ENCODE measurements at places on chromosomes 13 and 19.
A peak's percentile ranks its signal among the peaks of the same experiment; 100 is the strongest.

DNA sequence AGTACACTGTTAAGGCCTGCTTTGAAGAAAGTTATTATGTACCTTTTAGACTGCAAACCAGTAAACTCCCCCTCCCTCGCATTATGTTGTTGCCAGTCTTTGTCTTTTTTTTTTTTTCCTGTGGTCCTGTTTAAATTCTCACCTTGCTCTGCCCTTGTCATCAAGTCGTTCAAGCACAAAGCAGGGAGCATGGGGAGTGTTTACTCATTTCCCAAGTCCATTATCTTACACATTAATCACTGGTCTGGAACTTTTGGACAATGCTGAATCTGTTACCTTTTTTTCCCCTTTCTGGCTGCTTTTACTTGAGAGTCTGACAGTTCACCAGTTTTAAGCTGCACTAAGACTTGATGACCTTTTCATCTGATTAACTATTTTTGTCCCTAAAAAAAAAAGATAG is 108.2 kb downstream of the DACH1 start:
- no peak for DNase-seq

DNA sequence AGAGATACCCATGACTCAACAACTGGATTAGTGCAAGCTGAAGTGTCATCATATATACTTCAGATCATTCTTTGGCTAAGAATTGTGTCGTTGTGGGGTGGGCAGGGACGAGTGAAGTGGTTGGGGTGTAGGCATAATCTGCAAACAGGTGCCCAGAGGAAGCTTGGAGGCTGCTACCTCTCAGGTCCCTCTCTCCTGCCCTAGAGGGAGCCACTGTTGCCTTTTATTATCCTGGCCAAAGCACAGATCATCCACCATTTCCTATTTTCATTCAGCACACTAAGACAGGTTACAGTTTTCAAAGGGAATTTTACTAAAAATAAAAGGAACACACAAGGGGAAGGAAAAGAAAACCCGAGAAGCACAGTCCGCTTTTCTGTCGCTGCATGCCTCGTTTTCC is 126.6 kb downstream of the HS6ST3 start:
- no peak for DNase-seq

- DNase-seq: no peak
These were observed 928.5 kb upstream of the SLITRK1 start for GRCh38 chr13:84810781-84811180.

DNA sequence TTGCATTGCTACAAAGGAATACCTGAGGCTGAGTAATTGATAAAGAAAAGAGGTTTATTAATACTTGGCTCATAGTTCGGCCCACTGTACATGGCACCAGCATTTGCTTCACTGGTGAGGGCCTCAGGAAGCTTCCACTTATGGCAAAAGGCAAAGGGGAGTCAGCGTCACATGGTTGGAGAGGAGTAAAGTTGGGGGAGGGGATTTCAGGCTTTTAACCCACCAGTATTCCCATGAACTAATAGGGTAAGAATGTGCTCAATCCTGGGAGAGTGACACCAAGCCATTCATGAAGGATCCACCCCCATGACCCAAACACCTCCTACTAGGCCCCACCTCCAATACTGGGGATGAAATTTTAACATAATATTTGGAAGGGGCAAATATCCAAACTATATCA is 82.5 kb upstream of the MYCBP2 start:
- no peak for DNase-seq

DNA sequence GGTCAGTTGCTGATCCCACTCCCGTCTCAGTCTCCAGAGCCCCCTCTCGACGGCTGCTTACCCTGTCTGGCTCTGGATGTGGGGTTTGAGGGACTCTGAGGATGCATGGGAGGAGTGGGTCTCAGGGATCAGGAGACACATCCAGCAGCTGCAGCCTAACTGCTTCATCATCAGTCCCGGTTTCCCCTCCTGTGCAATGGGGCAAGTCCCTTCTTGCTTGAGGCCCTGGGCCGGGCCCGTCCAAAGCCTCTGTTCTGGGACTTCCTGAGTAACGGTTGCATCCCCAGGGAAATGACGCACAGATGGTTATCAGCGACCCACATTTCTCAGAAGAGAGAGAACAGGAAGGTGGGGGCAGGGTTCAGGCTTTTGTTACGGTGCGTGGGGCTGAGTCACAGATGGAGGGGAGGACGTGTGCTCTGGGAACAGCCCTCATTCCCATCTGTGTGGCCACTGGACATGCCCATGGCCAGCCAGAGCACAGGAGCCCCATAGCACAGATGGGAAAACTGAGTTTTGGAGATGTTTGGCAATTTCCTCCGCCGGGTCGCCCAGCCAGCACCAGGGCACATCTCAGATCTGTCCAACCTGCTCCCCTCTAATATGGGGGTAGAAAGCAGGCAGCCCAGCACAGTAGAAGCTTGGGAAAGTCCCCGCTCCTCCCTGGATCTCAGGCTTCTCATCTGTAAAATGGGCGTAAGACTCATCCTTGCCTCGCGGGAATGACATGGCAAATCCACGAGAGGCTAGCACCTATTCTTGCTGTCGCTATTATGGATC is 19.3 kb downstream of the GNA15 start:
- peak; percentile 36 for DNase-seq

GRCh38 chr13:111907341-111907880 is 159.5 kb upstream of the SOX1 start:
- DNase-seq: no peak

GRCh38 chr19:924553-925086 is 1.2 kb upstream of the ARID3A start:
- no peak for DNase-seq

DNA sequence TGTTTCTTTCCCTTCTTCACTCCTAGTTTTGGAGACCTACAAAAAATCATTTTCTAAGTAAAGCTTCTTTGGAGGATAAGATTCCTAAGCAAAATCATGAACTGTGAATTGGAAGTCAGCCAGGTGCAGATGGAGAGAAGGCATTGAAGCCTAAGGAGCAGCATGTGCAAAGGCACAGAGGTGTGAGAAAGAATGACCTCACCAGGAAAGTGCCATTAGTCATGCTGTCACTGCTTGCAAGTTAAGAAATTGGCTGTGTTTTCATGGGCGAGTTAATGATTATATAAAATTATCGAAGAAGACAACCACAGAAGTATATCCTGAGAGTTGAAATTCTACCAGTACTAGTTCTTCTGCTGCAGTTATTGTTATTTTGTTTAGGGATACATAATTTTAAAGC is 80.3 kb upstream of the KLHL1 start:
- no peak for DNase-seq

- DNase-seq: no peak
These were observed 43.6 kb downstream of the NLRP12 start for GRCh38 chr19:53780506-53780905.

DNA sequence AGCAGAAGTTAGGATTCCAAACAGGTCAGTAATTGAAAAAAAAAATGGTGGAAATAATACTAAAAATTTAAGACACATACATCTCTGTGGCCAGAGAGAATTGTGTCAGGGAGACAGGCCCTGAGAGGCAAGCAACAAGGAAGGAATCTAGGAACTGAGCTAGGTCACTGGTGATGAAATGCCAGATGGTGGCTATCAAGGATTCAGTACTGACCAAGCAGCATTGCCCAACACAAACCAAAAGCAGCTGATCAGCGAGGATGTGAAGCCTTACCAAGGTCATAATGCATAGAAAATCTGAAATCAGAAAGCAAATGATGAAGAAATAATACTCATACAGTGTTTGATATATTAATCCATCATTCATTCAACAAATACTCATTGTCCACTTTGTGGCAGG is 905.0 kb downstream of the GPC5 start:
- no peak for DNase-seq

DNA sequence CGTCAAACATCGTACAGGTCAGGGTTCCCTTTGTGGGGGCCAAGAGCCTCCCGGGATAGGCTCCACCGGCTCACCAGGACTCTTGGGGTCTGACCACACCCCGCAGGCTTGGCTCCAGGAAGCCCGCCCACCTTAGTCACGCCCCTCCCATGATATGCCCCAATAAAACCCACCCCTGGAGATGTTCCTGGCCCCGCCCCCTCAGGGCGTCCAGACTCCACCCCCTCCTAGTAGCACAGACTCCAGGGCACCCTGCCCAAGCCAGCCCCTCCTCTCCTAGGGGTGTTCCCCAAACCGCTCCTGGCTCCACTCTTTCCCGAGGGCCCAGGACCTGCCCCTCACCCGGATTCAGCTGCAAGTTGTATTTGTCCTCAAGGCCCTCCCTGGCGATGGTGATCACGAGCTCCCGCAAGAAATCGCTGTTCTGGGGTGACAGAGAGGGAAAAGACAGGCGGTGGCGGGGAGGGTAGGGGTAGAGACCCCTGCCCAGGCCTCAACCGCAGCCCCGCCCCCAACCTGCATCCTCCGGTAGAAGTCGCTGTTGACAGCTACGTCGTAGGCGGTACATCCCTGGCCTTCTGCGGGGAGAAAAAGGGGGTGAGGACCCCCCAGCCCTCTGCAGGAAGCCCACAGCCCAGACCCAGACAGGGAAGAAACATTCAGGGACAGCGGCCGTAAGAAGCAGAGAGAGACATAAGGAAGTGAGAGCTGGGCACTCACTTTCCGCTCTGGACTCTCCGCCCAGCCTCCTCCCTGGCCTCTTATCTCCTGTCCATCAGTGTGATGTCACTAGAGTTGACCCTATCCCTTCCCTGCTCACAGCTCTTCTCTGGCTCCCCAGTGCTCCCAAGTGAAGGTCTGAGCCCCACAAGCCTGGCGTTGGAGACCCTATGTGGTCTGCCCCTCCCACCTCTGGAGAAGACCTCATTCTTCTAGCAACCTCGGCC is 3.9 kb downstream of the PIH1D1 start:
- peak; percentile 39 for DNase-seq

DNA sequence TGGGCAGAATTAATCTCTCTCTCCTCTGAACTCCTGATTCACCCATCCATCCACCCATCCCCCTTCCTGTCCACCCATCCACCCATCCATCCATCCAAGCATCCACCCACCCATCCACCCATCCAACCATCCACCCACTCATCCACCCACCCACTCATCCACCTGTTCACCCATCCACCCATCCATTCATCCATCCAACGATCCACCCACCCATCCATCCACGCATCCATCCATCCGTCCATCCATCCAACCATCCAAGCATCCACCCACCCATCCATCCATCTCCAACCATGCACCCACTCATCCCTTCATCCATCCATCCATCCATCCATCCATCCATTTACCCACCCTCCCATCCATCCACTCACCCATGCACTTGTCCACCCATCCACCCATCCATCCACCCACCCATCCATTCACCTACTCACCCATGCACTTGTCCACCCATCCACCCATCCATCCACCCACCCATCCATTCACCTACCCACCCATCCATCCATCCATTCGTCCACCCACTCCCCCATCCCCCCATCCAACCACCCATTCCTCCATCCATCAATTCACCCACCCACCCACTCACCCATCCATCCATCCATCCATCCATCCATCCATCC is 18.7 kb downstream of the MEX3D start:
- no peak for DNase-seq

Data from pancreas (tissue), 10 donors.